ENCODE measurements at places on chromosomes 4 and X.

DNA sequence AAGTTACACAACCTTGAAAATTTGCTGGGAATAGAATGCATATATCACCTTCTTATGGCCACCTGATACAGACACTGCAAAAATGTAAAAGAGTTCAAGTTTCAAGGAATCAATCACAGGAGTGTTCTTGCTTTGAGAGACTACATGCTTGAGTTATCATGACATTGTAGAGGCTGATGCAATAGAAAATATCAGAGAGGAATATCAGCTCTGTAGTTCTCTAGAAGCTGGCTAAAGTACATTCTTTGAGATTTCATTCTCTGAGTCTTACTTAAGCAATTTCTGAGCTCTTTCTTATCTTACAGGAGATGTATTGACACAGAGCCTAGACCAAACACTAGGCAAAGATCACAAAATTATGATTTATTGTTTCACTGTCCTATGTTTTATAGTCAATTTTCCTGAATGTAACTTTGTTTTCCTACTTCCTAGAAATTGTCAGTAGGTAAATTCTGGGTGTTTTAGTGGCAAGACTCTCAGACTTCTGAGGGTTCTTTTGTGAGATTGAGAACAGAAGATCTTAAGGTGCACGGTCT is 152.1 kb upstream of the HPGD start:
- no peak for DNase-seq

GRCh38 chrX:54715621-54716020 is 82.4 kb downstream of the ITIH6 start:
- no peak for DNase-seq

DNA sequence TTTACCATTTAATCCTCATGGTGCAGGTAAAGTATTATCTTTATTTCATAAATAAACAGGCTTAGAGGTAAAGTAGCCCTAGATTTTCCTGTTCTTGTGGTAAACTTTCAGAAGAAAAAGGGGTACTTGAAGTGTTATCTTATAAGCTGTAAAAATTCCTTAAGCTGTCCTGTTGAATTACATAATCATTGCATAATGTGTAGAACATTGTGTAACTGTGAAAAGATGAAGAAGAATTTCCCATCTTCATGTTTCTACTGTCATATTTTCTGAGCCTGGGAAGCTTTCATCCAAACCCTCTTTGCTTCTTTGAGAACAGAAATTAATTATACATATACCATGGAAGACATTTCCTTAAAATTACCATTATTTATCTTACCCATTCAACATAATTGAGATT is 90.5 kb downstream of the ELOVL6 start:
- DNase-seq: peak; percentile 6

GRCh38 chr4:176680668-176681180 is 112.0 kb downstream of the VEGFC start:
- DNase-seq: no peak

DNA sequence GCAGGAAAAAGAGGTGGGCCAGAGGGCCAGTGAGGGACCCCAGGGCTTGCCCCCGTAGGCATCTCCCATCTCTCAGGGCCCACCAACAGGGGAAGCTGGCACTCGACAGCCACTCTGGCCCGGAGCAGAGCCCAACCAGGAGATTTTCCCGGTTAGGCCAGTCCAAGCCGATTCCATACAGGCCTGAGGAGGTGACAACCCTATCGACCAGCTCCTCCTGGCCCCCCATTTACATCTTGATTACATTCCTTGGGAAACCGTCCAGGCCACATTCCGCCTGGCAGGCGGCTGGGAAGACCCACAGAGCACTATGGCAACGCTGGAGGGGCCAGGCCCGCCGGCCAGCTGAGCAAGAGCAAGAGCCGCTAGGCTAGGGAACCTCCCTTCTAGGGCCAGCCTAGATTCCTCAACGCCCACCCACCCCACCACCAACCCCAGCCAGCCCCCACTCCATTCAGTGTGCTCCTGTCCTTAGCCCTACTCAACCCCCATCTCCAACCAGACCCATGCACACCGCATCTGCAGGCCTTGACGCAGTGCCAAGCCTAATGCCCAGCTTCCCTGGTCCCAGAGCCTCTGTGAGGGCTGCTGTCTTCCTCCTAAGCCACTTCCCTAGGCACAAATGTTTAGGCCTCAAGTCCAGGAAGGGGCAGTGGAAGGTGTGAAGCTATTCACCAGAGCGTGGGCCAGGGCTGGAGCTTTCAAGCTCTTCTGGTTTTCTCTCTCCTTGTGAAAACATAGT is 161.2 kb downstream of the EFNB1 start:
- DNase-seq: peak; percentile 76

- DNase-seq: no peak
Observed at GRCh38 chr4:27666943-27667342, 806.3 kb downstream of the STIM2 start.

DNA sequence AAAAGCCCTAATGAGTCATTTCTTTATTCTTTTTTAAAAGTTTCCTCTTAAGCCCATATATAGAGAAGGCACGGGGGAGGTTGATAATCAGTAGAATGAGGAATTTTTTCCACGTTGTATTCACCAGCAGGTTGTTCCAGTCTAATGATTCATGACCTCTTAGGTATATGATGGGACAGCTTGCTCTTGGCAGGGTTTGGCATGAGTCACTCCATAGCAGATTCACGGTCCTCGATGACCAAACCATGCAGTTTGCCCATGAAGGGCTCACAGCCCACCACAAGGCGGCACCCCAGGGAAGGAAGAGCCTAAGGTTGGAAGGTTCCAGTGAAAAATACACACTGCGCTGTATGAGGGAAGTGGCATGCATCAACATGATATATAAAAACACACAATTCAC is 623.8 kb upstream of the DIPK2B start:
- peak; percentile 89 for DNase-seq

GRCh38 chr4:171334549-171334948 is 478.7 kb upstream of the GALNTL6 start:
- no peak for DNase-seq

GRCh38 chr4:72768364-72768763 is 199.3 kb upstream of the ADAMTS3 start:
- no peak for DNase-seq

GRCh38 chr4:182604953-182605352 is 312.2 kb downstream of the DCTD start:
- DNase-seq: no peak

GRCh38 chrX:47620303-47620685 is 637 bp upstream of the SYN1 start:
- no peak for DNase-seq

DNA sequence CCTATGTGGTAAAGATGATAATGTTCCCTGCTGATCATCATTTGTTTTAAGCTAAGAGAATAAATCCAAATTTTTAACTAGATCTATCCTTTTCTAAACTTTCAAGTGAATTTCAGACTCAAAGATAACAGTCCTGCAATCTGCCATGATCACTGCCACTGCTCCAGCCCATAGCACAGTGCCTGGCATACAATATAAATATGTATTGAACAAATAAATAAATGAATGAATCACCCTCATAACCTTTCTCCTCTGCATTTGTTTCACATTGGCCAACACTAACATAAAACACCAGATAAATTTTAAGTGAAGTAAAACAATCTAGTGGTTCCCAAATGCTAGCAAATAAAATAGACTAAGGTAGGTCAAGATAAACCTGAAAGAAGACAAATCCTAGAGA is 439.0 kb downstream of the GPM6A start:
- DNase-seq: no peak

DNA sequence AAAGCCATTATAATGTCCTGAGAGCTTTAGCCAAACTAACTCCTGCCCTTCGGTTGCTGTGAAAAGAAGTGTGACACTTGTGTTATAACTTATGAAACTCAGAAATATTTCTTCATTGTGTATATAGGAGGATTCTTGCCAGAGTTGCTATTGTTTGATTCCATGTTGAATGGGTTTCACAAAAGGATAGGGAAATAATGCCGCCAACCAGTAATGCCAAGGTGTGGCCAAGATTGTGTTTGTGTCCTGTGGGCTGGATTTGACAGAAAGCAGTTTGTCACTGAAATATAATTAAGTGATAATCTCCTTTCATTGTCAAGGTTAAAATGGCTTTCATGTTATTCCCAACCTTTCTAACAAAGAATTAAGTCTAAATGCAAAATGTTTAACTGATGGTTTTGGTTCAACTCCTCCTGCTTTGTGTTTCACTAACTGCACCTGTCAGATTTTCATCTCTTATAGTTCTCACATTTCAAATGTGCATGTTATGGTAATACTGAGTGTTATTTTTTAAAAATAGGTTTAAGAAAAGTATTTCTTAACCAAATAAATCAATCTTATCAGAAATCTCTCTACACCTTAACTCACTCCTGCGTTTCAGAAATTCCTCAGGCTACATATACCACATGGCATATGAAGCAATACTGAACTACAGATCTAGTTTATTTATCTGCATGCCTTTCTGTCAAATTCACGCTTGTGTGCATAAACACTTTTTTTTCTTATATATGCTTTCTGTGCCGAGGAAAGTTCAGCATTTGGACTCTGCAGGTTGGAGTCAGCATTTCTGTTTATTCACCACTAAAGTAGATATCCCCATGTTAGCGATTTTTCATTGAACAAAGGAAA is at the start of gene CLDN22:
Gene CLDN22, minus strand, starts transcription at position 66 of the 849 bp plus-strand sequence. Its CDS starts 58 bp downstream, at position 8.
- DNase-seq: no peak

- DNase-seq: peak; percentile 4
Observed at GRCh38 chrX:150649096-150649870, 43.9 kb upstream of the MTMR1 start.
